ENCODE measurements at places on chromosomes 5 and 9.

- DNase-seq = no peak
Measured at GRCh38 chr5:159874263-159874662, 42.0 kb upstream of the ADRA1B start.

- DNase-seq = no peak
Measured at GRCh38 chr5:39214912-39215709, 4.3 kb downstream of the FYB1 start.

DNA sequence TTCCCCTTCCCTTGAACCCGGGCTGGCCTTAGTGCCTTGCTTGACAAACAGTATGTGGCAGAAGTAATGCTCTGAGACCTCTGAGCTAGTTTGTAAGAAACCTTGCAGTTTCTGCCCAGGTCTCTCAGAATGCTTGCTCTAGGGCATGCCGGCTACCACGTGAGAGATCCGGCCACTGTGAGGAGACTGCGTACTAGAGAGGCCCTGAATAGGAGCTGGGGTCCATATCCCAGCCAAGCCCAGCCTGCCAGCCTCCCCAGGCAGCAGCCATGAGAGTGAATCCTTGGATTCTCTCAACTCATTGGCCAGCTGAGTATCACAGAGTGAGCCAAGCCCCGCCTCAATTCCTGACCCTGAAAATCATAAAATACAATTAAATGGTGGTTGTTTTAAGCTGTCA, 16.0 kb upstream of the COL15A1 start:
- DNase-seq = no peak

- DNase-seq = no peak
Measured at GRCh38 chr5:76690037-76690679, 25.8 kb upstream of the F2R start.

- DNase-seq = peak; percentile 33
Measured at GRCh38 chr9:113790093-113790492, 86.0 kb upstream of the ZNF618 start.

DNA sequence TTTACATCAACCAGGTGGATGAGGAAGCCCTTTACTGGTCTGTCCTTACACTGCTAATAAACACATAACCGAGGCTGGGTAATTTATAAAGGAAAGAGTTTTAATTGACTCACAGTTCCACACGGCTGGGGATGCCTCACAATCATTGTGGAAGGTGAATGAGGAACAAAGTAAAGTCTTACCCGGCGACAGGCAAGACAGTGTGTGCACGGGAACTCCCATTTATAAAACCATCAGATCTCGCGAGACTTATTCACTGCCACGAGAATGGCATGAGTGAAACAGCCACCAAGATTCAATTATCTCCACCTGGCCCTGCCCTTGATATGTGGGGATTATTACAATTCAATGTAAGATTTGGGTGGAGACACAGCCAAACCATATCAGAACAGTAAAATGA, 67.3 kb upstream of the GRAMD2B start:
- no peak for DNase-seq

DNA sequence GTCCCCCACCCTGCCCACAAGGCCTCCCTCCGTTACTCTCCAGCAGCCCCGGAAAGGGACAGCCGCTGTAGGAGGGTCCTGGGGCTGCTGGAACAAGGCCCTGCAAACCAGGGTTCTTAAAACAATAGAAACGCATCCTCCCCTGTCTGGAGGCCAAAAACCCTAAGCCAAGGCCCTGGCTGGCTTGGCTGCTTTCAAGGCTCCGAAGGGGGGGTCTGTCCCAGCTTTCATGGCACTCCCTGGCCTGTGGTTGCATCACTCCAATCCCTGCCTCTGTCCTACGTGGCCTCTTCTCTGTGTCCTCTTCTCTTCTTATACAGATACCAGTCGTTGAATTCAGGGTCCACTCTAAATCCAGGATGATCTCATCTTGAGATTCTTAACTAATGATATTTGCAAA, 7.4 kb upstream of the UBAC1 start:
- no peak for DNase-seq

Measured in COR-L47 (cell line).